ENCODE measurements at places on chromosomes 3 and 15. TPM values are rescaled to one million over a fixed set of nuclear protein-coding genes. Genes with fewer than 3 reads are reported as not detected.

CLDN1 gene
- polyA plus RNA-seq, result 9.6 TPM

TMEM158 gene
- 24.7 TPM for polyA plus RNA-seq

IL17RD gene
- polyA plus RNA-seq, result 1.4 TPM

ZNF660 gene
- polyA plus RNA-seq, result 2.8 TPM

RHO gene
- polyA plus RNA-seq, result not detected

NRROS gene
- 0.11 TPM for polyA plus RNA-seq

GRK7 gene
- not detected for polyA plus RNA-seq

ALDH1A2 gene
- 0.68 TPM for polyA plus RNA-seq

ZIC4 gene
- polyA plus RNA-seq, result not detected

AP3B2 gene
- 0.22 TPM for polyA plus RNA-seq

PIERCE2 gene
- 3.0 TPM for polyA plus RNA-seq

HRG gene
- polyA plus RNA-seq, result not detected

SPINT1 gene
- 0.94 TPM for polyA plus RNA-seq

CD200R1 gene
- polyA plus RNA-seq, result not detected

UROC1 gene
- not detected for polyA plus RNA-seq

FRMD5 gene
- polyA plus RNA-seq, result 5.2 TPM

GOLGA6B gene
- not detected for polyA plus RNA-seq

SNX33 gene
- polyA plus RNA-seq, result 17.4 TPM

MCTP2 gene
- 17.8 TPM for polyA plus RNA-seq

FBXW12 gene
- not detected for polyA plus RNA-seq

CPN2 gene
- polyA plus RNA-seq, result not detected

MTMR10 gene
- polyA plus RNA-seq, result 12.9 TPM

ATP8B4 gene
- 1.0 TPM for polyA plus RNA-seq

CKMT1B gene
- polyA plus RNA-seq, result not detected

CA12 gene
- 55.5 TPM for polyA plus RNA-seq

MYO5C gene
- polyA plus RNA-seq, result 0.14 TPM

BFSP2 gene
- not detected for polyA plus RNA-seq

LXN gene
- 281 TPM for polyA plus RNA-seq

ROBO2 gene
- 16.3 TPM for polyA plus RNA-seq

ADAMTS17 gene
- 0.05 TPM for polyA plus RNA-seq
